ENCODE measurements at places on chromosomes 5 and 9.

GRCh38 chr5:154520861-154521453 is 42.9 kb upstream of the HAND1 start:
- DNase-seq, result peak; percentile 9

- DNase-seq, result peak; percentile 41
These were observed 185.4 kb downstream of the CRB2 start for GRCh38 chr9:123541411-123541810.

DNA sequence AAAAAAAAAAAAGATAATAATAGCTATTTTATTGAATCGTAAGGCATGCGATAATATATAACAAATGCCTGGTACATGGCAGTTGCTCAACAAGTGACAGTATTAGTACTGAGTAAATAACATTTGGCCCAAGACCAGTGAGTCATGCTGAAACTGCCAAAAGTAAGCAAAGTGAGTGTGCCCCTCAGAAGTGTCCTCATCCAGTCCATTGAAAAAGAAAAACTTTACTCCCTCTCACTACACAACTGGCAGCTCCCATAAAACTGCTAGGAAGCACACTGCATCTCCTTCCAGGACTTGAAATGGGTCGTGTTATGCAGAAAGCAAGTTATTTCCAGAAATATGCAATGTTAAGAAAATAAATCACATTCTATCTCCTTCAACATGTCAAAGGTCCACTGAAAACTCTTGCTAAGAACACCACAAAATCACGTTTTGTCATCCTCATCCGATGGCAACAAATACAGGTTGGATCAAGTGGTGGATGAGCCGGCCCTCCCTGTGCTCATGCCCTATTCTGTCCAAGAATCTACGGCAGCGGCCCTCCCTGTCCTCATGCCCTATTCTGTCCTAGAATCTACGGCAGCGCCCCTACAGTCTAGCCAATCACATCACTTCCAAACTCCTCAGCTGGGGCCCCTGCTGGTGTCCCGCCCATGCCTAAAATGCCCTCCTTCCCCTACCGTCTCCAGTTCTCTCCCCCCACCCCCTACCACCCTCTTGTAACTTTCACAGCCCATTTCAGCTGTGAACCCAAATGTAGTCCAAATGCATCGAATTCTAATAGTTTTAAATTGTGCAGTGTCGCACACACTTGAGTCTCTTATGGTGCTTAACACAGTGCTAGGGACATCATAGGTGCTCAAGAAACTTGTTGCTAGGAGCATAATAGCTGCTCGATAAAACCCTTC is 12.5 kb downstream of the PTCH1 start:
- peak; percentile 68 for DNase-seq

DNA sequence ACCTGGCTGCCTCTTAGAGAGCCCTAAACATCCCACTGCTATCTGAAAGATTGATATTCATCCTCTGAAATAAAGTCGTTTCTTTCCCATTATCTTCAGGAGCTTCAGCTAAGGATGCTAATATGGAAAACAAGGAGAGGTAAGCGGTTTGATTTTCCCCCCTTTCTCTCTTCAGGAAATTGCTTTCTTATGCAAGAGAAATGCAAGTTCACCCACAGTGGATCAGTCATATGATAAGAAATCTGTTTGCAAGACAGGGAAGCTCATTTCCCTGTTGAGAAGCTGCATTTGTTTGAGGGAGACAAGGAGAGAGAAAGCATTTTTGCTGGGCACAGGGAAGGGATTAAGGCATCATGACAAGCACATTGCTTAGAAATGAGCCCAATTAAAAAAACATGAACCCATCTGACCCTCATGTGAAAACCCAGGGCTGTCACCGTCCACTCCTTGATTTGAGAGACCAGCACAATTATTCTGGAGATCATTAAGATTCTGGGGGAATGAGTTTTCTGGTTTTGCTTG is 53.7 kb upstream of the BOD1 start:
- peak; percentile 47 for DNase-seq

GRCh38 chr5:1555011-1555807 is 31.4 kb upstream of the LPCAT1 start:
- peak; percentile 65 for DNase-seq

- no peak for DNase-seq
These were observed 552.3 kb downstream of the EFNA5 start for GRCh38 chr5:107118184-107119019.

Measured in EH (cell line).